ENCODE measurements at places on chromosomes 3 and 15. TPM values are rescaled to one million over a fixed set of nuclear protein-coding genes. Genes with fewer than 3 reads are reported as not detected.

Gene FBXO40
- total RNA-seq = not detected

Gene BLM
- total RNA-seq = 11.3 TPM

Gene PROS1
- 5.4 TPM for total RNA-seq

Gene SOX14
- total RNA-seq = not detected

- no peak for DNase-seq
These were observed 8.3 kb upstream of the ROPN1B start for GRCh38 chr3:125960456-125961288.

- DNase-seq = no peak
These were observed 10.8 kb downstream of the RASL12 start for GRCh38 chr15:65056868-65057548.

GRCh38 chr15:98914626-98915025, 93.0 kb downstream of the PGPEP1L start:
- peak; percentile 81 for DNase-seq

DNA sequence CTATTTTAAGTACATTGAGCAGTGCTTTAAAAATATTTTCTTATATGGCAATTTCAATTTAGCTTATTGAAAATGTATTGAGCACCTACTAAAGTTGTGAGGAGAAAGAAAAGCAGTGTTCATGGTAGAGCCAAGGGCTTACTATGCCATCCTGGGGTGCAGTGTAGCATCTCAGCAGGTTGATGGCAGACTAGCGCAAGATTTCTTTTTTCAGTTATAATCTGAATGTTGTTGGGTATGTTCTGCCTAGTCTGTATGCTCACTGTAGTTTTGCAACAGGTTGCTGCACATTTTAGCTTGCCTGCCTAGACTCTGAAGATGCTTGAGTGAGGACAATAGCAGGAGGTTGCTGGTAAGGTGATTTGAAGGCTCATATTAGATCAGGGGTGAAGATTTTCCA, 103.1 kb upstream of the UNC13C start:
- no peak for DNase-seq
